Adipose tissue (tissue), 3 donors: ENCODE measurements at places on chromosomes 11 and 22. TPM values are rescaled to one million over a fixed set of nuclear protein-coding genes. Genes with fewer than 3 reads are reported as not detected.

The OMP gene
- polyA plus RNA-seq: not detected

The TMEM86A gene
- polyA plus RNA-seq: 1.5 TPM

The SPI1 gene
- polyA plus RNA-seq: 4.9 TPM

The OSBP2 gene
- polyA plus RNA-seq: 0.79 TPM

The CCDC81 gene
- polyA plus RNA-seq: 0.12 TPM

The ARAP1 gene
- 31.5 TPM for polyA plus RNA-seq

The GPHA2 gene
- polyA plus RNA-seq: not detected

The SNX32 gene
- polyA plus RNA-seq: not detected

The MMP8 gene
- polyA plus RNA-seq: 5.2 TPM

The RGL4 gene
- polyA plus RNA-seq: 0.40 TPM

The PARVA gene
- 60.5 TPM for polyA plus RNA-seq

The SMIM38 gene
- polyA plus RNA-seq: 2.0 TPM

The CSNK2A3 gene
- 0.61 TPM for polyA plus RNA-seq

The HSPB2 gene
- 2.0 TPM for polyA plus RNA-seq

The KRTAP5-1 gene
- polyA plus RNA-seq: not detected

The DBX1 gene
- polyA plus RNA-seq: not detected

The MYOD1 gene
- not detected for polyA plus RNA-seq

The MS4A3 gene
- polyA plus RNA-seq: not detected

The OR52I2 gene
- polyA plus RNA-seq: not detected

The OR4D6 gene
- polyA plus RNA-seq: not detected

The C11orf42 gene
- not detected for polyA plus RNA-seq

The APIP gene
- polyA plus RNA-seq: 38.5 TPM

The OPCML gene
- 0.01 TPM for polyA plus RNA-seq

The C11orf87 gene
- 0.01 TPM for polyA plus RNA-seq

The THAP7 gene
- polyA plus RNA-seq: 19.4 TPM

The CCDC15 gene
- 0.43 TPM for polyA plus RNA-seq

The OR52W1 gene
- polyA plus RNA-seq: not detected

The TMEM258 gene
- polyA plus RNA-seq: 234 TPM

The TRIM48 gene
- not detected for polyA plus RNA-seq

The OR52A1 gene
- not detected for polyA plus RNA-seq

The PRG3 gene
- polyA plus RNA-seq: not detected

The PLAAT3 gene
- polyA plus RNA-seq: 57.4 TPM

The XNDC1N gene
- polyA plus RNA-seq: 2.2 TPM

The FAM111B gene
- polyA plus RNA-seq: 0.15 TPM

The MPEG1 gene
- 13.5 TPM for polyA plus RNA-seq

The RHBDD3 gene
- polyA plus RNA-seq: 14.5 TPM

The PLEKHA7 gene
- 16.2 TPM for polyA plus RNA-seq

The CRYBA4 gene
- polyA plus RNA-seq: not detected

The DNAJB13 gene
- polyA plus RNA-seq: not detected

The NLRP6 gene
- polyA plus RNA-seq: 0.43 TPM

The RFPL2 gene
- not detected for polyA plus RNA-seq

The CHADL gene
- 3.4 TPM for polyA plus RNA-seq

The RAB39A gene
- 0.13 TPM for polyA plus RNA-seq

The KLHL35 gene
- 2.3 TPM for polyA plus RNA-seq
